NCI-H1092 (cell line): ENCODE measurements at places on chromosomes 16 and 17.

GRCh38 chr17:48432820-48433775 is 3.1 kb upstream of the SKAP1 start:
- DNase-seq, result no peak

DNA sequence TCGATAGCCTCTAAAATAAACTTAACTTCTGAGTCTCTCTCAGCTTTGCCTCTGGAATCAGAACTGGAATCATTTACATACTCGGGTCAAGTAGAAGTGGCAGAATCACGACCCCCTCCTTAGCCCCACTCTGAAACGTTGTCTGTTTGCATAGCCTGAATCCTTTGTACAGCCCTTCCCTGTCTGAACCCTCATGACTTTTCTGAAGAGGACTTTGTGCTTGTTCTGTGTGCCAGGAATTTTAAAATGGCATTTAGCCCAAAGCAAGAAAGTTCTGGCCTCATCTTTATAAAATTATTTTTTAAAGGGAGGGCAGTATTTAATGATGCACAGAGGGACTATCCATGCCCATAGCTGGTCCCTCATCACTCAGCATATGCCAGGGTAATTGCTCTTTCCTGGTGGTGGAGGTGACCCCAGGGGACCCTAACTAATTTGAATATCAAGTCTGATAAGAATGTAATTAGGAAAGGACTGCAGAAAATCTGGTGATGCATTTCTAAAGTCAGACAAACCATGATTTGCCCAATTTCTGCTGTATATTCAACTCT is 342.7 kb upstream of the TNRC6C start:
- no peak for DNase-seq

DNA sequence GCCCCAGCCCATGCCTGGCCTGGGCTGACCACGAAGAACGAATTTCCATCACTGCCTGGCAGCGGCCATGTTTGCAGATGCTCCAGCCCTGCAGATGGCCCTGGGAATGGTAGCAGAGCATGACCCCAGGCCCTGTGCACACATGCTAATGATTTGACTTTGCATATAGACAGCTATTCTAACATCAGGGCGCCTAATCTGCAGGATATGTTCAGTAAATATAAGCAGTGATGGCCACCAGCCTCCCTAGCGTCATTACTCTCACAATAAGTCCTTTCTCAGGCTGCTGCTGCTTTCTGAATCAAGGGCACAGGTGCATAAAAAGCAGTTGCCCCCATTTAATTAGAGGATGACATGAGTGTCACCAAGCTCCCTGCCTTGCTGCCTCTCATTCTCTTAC is 24.2 kb downstream of the DNAH9 start:
- no peak for DNase-seq

DNA sequence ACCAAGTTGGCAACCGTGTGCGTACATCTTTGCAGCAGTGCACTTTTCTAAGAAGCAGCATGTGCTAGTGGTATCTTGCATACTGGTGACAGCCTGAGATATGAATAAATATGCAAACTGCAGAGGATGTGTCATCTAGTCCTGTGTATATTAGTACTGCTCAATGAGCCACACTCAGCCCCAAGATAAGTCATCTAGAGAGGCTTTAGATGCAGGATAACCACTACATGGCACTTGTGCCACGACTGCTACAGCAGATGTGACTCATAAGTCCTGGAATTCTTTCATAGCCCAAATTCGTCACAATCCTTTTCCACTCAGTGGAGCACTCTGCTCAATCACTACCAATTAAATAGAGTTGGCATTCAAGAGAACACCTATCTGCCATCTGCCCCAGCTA is 171.5 kb downstream of the AXIN2 start:
- no peak for DNase-seq

GRCh38 chr16:84518804-84519341 is 14.4 kb upstream of the MEAK7 start:
- peak; percentile 51 for DNase-seq

- no peak for DNase-seq
Measured at GRCh38 chr16:55663765-55664677, 8.2 kb downstream of the SLC6A2 start.

DNA sequence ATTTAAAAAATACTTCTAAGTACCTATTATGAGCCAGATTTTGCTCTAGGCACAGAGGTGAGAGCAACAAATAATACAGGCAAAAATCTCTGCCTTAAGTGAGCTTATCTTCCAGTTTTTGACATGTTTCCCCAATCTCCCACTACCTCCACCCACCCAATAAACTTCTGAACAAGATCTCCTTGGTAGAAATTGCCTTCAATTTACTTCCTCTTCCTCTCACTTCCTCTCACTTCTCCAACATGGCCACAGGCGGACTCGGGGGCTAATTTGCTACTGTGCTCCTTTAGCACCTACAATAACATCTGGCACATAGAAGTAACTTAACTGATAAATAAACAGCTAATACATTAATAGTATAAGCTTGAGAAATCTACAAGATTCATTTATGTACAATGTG is 82.6 kb downstream of the CACNG1 start:
- no peak for DNase-seq

- no peak for DNase-seq
Measured at GRCh38 chr17:69608808-69609472, 194.4 kb downstream of the MAP2K6 start.

GRCh38 chr16:7763111-7763510 is 430.5 kb downstream of the RBFOX1 start:
- DNase-seq, result no peak

DNA sequence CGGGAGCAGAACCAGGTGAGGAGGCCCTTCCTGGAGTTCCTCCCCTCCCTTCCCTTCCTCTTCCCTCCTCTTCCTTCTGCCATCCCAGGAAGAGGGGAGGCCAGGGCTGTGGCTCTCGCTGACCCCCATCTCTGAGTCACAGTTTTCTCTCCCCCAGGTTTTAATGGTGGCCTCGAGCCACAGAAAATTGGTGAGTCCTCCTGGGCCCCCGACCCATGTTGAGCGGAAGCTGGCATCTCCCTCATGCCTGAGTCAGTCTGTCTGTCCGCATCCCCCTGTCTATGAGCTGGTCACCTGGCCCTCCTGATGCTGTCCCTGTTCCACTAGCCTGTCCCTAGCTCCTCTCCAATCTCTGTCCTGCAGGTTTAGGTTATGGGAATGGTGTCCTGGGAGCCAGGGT is 12.8 kb upstream of the CLDN9 start:
- no peak for DNase-seq

GRCh38 chr16:77991701-77992100 is 30.6 kb upstream of the CLEC3A start:
- DNase-seq, result no peak

GRCh38 chr17:30433514-30433913 is 43.7 kb upstream of the GOSR1 start:
- DNase-seq, result peak; percentile 53

DNA sequence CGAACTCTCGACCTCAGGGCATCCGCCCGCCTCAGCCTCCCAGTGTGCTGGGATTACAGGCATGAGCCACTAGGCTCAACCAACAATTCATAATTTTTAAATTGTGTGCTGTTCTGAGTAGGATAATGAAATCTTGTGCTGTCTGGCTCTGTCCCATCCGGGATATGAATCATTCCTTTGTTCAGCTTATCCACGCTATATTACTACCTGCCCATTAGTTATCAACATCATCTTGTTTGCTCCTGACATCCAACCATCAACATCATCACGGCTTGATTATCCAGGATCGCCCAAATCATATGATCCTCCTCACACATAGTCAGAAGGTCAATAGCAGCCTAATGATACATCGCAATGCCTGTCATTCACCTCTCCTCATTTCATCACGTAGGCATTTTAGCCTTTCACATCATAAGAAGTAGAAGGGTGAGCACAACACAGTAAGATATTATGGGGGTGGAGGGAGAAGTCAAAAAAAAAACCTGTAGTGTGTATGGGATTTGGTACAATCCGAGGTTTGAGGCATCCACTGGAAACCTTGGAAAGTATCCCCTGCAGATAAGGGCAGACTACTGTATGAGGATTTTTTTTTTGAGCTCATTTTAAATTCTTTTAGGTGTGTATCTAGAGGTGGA is 77.0 kb upstream of the SIAH1 start:
- no peak for DNase-seq

DNA sequence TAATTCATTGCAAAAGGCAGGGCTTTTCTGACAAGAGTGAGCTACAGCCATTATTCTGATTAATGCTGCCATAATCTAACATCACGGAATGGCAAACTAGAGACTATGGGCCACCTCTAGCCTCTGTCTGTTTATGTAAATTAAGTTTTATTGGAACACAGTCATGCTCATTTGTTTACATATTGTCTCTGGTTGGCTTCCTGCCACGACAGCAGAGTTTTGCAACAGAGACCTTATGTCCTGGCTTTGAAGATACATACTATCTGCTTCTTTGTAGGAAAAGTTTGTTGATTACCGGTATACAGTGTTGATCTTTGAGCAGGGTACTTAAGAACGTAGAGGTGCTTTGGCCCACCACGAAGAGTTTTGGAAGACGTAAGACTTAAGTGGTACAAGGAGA is 715.9 kb upstream of the RBFOX1 start:
- DNase-seq, result no peak

DNA sequence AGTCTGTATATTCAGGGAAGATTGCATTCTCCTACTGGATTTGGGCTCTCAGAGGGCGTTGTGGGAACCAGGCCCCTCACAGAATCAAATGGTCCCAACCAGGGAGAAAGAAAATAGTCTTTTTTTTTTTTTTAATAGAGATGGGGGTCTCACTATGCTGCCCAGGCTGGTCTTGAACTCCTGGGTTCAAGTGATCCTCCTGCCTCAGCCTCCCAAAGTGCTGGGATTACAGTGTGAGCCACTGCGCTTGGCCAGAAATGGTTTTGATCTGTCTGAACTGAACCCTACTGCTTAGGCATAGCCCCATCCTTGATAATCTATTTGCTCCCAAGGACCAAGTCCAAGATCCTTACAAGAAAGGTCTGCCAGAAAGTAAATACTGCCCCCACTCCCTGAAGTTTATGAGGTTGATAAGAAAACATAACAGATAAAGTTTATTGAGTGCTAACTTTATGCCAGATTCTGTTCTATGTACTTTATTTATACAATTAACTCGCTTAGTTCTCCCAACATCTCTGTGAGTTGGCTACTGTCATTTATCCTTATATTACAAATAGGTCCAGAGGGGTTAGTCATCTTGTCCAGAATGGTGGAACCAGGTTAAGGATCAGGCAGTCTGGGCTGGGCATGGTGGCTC is 13.5 kb downstream of the G6PC1 start:
- DNase-seq, result no peak

DNA sequence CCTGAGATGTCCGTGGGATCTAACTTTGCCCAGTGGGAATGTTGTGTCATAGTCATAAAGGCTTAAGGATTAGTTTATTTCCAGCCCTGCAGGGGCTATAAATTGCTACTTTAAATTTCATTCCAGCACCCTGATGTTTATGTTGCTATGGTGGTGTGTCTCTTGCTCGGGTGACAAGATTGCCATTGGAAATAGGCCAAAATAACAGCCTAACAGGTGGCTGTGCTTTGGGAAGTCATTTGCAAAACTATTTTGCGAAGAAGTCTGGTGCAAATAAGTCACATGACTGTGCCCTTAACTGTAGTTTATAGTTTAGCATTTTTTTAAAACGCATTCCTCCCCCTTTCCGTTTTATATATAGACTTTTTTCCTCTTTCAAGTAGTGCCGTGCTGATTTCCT is 23.1 kb downstream of the PITPNC1 start:
- DNase-seq, result no peak

DNA sequence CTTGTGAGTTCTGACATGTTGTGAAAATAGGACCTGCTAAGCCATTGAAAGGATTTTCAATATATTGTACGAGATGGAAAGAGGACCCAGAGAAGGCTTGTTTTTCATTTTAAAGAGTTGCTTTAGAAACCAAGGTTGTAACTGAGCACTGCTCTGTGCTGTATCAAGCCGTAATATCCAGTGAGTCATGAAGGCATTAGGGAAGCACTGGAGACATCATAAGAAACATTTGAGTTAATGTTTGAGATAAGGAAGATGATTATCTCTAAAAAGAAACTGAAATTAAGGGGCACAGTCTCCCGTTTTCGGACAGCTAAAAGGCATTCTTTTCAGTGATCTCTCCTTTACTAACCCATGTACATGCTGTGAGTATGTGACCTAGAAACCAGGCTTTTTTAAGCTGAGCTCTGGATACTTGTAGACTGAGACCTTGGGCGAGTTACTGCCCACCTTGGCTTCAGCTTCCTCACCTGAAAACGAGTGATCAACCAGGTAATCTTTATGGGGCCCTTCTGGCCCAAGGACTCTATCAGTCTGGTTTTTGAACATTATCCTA is 149.2 kb upstream of the TBX2 start:
- no peak for DNase-seq

GRCh38 chr16:15899538-15900100 is 11.2 kb upstream of the CEP20 start:
- DNase-seq, result no peak

DNA sequence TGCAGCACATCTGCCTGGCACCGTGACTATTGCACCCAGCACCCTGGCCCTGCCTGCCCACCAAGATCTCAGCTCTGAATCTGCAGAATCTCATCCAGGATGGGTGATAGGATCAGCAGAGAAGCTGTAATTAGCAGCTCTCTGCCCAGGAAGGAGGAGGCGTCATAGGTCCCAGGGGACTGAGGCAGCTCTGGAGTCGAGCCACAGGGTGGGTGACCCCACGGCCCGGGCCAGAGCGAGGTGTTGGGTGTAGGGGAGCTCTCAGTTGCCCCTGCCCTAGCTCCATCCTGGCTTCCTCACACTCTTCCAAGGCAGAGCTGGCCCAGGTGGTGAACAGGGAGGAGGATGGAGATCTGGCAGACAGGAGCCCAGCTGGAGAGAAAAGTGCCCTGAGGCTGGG is 18.2 kb upstream of the FAM83G start:
- DNase-seq, result no peak

DNA sequence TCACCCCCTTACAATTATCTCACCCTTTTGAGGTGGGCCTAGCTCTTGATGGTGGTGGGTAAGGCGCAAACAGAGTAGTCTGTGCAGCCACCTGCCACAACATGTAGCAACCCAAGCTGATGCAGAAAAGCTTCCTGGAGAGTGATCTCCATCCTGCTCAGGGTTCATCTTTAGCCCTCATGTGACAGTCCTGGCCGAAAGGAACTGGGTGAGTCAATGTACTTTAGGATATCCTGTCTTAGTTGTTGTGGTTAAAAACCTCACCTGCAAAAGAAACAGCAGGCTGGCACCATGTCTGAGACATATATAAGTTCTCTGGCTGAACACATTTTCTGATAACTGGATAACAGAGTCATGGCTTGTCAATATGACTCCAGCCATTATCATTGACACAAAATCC is 183.5 kb upstream of the CPHXL start:
- no peak for DNase-seq

- no peak for DNase-seq
Measured at GRCh38 chr17:62206550-62206949, 141.5 kb upstream of the MED13 start.
